ENCODE measurements at places on chromosomes 16 and 17.

- DNase-seq = no peak
Observed at GRCh38 chr17:71168053-71168741, 952.6 kb upstream of the SOX9 start.

- no peak for DNase-seq
Observed at GRCh38 chr17:33519692-33520091, 226.6 kb upstream of the ASIC2 start.

- no peak for DNase-seq
Observed at GRCh38 chr16:56048425-56049105, 142.7 kb upstream of the GNAO1 start.

- DNase-seq = no peak
Observed at GRCh38 chr16:89600427-89600826, 13.0 kb upstream of the DPEP1 start.

- DNase-seq = peak; percentile 30
Observed at GRCh38 chr17:4782652-4783051, 3.5 kb downstream of the VMO1 start.

DNA sequence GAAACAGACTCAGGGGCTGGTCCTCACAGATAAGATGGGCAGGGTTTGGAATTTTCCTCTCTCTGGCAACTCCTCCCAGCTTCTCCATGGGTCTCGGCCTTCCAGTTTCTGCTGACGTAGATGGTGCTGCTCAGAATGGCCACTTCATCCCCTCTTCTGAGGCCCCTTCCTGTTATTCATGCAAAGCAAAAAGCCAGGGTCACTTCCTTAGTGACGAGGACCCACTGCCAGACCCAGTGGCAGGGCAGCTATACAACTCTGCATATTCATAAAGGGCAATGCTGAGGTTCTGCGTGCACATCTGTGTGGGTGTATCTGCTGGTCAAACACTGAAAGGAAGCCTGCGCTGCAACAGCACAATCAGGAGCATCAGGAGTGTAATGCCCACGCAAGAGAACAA, 108.8 kb downstream of the WSCD1 start:
- no peak for DNase-seq

DNA sequence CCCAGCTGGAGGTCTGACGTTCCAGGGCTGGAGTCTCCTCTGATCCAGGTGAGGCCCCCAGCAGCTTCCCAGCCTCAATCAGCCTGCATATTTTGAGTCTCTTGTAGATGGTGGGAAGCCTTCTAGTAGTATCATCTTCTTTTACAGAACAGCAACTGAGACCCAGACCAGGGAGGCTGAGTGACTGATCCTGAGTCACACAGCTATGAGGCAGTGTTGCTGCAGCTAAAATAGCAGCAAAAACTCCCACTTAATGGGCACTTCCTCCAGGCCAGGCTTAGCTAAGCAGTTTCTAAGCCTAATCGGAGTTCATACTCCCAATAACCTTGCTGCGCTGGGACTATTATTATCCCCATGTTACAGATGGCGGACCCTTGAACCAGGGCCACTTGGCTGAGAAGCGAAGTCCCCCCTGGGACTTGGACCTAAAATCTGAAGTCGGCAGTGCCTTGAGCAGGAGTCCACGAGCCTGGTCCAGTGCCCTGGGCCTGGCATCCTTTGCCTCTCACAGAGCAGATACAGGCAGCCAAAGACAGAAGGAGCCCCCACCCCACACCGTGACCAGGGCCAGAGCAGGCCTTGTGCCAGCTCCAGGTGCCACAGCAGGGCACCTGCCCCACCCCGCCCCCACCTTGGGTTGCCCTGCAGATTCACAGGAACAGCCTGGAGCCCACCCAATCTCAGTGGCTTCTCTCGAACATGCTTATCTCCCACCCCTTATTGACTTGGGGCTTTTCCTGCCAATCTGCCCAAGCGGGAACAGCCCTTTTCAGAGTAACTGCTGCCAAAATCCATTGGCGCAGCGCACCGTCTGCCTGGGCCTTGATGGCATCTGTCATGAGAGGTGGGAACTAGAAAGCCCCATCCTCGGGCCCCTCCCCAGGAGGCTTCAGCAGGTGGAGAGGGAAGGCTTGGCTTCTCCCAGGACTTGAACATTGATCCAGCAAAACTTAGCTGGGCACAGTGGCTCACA, 65.1 kb downstream of the SOCS1 start:
- DNase-seq = no peak

- no peak for DNase-seq
Observed at GRCh38 chr17:18977646-18978045, 25.7 kb downstream of the SLC5A10 start.

GRCh38 chr16:85385463-85386331, 227.4 kb upstream of the GSE1 start:
- DNase-seq = no peak

- no peak for DNase-seq
Observed at GRCh38 chr17:3915995-3916696, at the start of gene P2RX1. P2RX1 (minus strand) TSS chr17:3916465; CDS start chr17:3916225, 240 bp downstream.

DNA sequence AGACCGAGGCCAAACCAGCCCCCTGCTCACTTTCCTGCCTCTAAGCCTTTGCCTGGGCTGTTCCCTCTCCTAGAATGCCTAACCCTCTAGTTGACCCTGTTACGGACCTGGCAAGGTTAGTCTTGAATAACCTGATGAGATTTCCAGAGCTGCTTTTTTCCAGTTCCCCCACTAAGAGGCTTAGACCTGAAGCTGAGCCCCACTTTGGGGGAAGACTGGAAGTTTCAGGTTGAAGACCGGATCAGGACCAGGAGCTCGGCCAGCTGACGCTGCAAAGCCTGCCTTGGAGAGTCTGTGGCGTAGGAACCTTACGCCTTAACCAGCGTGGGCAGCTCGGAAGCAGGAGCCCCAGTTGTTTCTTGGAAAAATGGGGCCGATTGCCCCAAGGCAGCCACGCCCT, 129.8 kb downstream of the OR1D5 start:
- DNase-seq = no peak

GRCh38 chr17:10111907-10112452, 86.4 kb downstream of the GAS7 start:
- no peak for DNase-seq

GRCh38 chr17:15464231-15464985, 3.0 kb downstream of the CDRT4 start:
- no peak for DNase-seq

DNA sequence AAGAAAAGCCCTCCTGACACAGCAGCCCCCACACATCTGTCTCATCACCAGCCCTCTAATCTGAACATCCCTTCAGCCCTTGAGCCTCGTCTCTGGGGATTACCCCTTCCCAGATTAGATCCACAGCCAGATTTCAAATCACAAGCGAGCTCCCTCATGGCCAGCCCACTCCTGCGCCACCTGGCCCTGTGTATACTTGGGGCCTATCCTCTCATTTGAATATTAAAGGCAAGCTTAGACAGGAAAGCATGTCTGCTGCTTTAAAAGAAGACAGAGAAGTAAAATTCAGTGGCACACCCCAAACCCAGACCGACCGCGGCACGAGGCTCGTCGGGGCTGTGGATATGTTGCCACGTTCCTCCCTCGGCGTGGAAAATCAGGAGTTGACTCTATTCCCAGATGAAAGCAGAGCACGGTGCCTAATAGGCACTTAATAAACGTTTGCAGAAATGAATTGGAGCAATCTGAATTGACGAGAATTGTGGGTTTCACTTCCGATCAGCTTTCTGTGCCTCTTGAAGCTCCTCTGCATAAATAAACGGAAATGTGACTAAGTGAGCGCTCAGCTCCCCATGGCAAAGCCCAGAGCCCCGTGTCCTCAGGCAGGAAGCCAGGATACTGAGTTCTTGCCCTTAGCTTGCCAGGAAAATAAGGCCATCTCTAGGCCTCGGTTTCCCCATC, 108.0 kb downstream of the CCDC182 start:
- DNase-seq = no peak

DNA sequence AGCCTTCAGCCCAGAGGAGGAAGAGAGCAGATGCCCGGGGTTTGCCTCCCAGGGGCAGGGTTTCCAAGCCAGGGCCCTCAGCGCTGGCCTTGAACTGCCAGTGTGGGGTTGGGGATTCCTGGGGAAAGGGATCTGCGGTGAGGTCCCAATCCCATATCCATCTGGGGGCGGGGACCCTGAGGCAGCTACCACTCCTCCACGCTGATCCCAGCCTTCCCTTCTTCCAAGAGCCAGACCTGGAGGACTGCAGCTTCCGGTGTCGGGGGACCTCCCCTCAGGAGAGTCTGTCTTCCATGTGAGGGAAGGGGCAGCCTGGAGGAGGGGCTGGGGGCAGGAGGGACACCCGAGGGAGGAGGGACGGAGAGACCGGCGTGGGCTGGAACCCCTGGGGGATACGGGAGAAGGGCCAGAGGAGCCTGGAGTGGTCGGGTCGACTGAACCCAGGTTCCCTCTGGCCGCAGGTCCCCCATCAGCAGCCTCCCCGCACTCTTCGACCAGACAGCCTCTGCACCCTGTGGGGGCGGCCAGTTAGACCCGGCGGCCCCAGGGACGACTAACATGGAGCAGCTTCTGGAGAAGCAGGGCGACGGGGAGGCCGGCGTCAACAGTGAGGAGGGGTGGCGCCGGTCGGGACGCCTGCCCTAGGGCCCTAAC, 10.7 kb upstream of the CISD3 start:
- no peak for DNase-seq

DNA sequence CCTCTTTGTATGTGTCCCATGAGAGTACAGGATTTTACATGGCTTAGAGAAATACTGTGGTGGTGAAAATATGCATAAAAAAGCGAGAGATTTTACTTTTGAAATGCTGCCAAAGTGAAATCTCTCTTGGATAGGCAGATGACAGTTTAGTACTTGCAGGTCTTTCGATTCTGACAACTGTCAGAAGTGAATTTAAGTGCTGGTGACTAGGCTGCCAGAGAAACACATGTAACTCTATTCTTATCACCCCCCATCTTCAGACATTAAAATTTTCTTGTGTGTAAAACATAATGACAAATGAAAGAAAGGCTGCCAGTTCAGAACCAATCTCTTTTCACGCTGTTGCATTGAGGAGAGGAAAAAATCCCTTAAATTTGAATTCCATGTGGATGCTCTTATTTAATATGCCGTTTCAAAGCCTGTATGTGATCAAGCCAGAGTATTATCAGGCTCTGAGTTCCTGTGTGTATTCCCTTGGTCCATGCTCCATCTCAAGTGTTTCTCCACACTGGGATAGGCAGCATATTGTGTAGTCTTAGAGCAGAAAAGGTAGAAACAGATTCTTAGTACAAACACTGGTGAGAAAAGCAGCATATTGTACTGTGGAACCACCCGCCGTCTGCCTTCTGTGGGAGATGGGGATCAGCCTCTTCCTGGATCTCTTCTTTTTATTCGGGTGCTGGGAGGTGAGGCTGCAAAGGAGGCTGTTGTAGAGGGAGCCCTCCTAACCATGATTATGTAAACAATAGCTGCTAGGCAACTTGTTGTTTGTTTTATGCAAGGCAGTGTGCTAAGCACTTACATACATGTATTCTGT, 291.3 kb downstream of the WWOX start:
- DNase-seq = no peak

GRCh38 chr17:75109046-75109406, 743 bp upstream of the ARMC7 start:
- DNase-seq = no peak

DNA sequence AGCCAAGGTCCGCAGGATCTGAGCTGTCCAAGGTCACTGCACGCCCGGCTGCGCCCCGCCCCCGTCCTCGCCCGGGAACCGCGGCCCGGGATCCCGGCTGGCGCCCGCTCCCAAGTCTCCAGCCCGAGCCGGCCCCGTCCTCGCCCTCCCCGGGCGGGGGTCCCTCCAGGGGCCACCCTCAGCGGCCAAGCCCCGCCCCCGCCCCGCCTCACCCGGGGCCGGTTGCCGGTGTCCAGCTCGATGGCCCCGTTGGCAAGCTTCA, 216 bp downstream of the VPS9D1 start:
- no peak for DNase-seq

- DNase-seq = no peak
Observed at GRCh38 chr17:56699186-56699894, 105.8 kb downstream of the NOG start.

GRCh38 chr17:45228763-45229539, 7.3 kb downstream of the FMNL1 start:
- DNase-seq = peak; percentile 77

GRCh38 chr16:55488306-55488705, 9.3 kb downstream of the MMP2 start:
- DNase-seq = no peak

DNA sequence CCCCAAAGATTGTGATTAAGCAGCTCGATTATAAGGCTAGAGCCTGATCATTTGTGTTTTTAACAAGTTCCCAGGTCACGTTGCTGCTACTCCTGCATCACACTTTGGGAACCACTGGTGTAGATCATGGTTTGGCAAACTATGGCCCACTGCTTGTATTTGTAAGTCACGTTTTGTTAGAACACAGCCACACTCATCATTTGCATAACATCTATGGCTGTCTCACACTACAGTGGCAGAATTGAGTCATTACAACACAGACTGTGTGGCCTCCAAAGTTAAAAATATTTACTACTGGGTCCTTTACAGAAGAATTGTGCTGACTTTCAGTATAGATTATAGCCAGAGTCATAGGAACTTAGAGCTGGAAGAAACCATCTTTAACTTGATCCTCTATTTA, 515.3 kb upstream of the PSMD7 start:
- DNase-seq = no peak

DNA sequence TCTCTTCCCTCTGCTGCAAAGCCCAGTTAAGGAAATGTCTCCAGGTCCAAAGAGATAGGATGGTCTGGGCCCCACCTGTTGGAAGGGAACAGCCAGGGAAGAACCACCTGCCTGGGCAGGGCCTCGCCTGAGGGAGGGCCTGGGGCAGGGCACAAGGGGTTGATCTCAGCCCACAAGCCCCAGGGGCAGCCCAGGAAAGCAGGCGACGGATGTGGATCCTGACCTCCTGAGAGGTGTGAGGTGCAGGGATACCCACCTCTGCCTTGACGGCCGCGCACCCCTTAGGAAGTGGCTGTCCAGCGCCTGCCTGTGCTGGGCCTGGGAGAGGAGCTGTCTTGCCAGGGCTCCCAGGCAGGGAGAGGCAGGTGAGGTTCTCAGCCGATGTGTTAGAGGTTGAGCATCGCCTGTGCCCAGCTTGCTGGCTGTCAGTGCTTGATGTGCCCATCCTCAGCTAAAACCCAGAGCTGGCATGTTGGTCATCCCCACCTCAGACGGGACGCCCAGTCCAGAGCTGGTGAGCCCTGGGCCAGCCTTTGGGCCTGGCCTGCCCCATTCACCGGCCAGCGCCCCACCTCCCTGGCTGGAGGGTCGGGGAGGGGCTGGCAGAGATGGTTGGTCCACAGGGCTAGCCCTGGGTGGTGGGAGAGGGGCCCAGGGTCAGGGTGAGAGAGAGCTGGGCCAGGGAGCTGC, 434 bp downstream of the CEMP1 start:
- no peak for DNase-seq

- no peak for DNase-seq
Observed at GRCh38 chr16:84370723-84371552, 2.6 kb downstream of the ATP2C2 start.

GRCh38 chr17:51674579-51675255, 414.4 kb downstream of the UTP18 start:
- no peak for DNase-seq

DNA sequence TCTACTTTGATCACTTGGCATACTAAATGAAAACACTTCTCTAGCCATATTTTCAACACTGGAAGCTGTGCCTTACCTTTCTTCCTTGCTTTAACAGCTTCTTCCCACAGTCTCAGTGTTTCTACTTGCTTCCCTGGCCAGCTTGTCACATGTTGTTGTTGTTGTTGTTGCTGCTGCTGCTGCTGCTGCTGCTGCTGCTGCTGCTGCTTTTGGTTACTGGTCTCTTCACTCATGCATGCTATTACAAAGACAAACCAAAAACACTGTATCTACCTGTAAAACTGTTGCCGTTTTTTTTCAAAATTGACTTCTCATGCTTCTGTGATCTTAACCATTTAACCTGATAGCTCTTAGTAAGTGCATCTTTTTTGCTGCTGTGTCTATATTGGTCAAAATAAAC, 9.0 kb downstream of the VEZF1 start:
- no peak for DNase-seq
